ENCODE measurements at places on chromosomes 5 and 9.

DNA sequence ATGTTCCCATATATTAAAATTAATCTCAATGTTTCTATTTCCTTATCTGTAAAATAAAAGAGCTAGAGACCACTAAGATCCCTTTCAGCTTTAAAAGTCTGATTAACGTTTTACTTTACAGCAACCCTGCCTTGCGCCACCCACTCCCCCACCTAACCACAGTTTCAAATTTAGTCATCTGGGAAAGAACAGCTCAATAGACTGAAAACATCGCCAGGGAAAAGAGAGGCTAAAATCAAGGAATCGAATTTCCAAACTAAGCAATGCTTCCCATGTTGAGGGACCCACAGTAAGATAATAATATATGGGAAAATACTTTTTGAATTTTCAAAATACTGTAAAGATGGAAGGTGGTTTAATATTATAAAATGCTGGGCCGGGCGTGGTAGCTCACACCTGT, 6.6 kb downstream of the SAXO1 start:
- H3K27me3 ChIP-seq, result no peaks in the 10 kb centered on the region
- H3K4me3 ChIP-seq, result no peak overlapping the region
- no peak for DNase-seq
- H3K27ac ChIP-seq, result no peak overlapping the region

- H3K4me3 ChIP-seq, result no peak overlapping the region
- peaks cover 2% of the 10 kb centered on the region for H3K4me1 ChIP-seq
- H3K27ac ChIP-seq, result no peak overlapping the region
- H3K27me3 ChIP-seq, result no peaks in the 10 kb centered on the region
- no peak for DNase-seq
Measured at GRCh38 chr9:34334916-34335315, 5.5 kb downstream of the NUDT2 start.

DNA sequence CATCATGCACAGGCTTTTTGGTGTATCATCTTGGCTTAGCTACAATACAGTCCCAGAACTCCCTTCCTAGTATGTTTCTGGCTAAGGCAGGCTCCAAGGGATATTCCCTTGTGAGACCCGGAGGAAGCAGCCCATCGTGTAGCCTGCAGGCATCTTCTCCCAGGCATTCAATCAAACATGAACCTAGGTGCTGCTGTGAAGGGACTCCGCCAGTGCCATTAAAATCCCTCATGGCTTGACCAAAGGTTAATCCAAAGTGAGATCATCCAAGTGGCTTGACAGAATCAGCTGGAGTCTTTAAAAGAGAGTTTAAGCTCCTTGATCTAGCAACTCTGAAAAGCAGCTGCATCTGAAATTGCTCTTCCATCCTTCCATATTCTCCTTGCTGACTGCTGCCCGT, 333.9 kb downstream of the DIRAS2 start:
- no peaks in the 10 kb centered on the region for H3K36me3 ChIP-seq
- DNase-seq, result no peak
- H3K27me3 ChIP-seq, result no peaks in the 10 kb centered on the region
- no peak overlapping the region for H3K27ac ChIP-seq
- no peaks in the 10 kb centered on the region for H3K4me1 ChIP-seq
- no peak overlapping the region for H3K4me3 ChIP-seq

GRCh38 chr5:80925931-80926330, 34.2 kb upstream of the RASGRF2 start:
- H3K4me1 ChIP-seq, result peaks cover 2% of the 10 kb centered on the region
- DNase-seq, result no peak
- H3K27me3 ChIP-seq, result no peaks in the 10 kb centered on the region
- H3K36me3 ChIP-seq, result no peaks in the 10 kb centered on the region

- H3K36me3 ChIP-seq, result no peaks in the 10 kb centered on the region
- H3K4me1 ChIP-seq, result no peaks in the 10 kb centered on the region
- H3K27me3 ChIP-seq, result no peaks in the 10 kb centered on the region
- no peak for DNase-seq
- no peak overlapping the region for H3K27ac ChIP-seq
Measured at GRCh38 chr5:163877865-163878264, 372.4 kb downstream of the MAT2B start.

DNA sequence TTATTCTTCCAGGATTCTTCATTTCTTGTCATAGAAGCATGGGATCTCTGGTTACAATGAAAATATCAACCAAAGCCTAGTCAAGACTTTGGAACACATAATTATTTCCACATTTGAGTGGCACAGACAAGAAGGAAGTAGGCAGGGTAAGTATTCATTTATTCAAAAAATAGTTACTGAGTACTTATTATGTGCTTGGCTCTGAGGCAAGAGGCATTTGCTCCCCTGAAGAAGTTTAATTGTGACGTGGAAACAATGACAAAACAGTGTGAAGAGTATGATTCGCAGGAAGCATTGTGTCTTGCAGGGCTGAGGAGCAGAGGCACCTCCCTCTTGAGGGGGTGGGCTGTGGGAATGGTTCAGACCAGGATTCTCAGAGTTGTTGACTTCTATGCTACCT, 45.0 kb upstream of the TNFSF15 start:
- no peaks in the 10 kb centered on the region for H3K4me1 ChIP-seq
- H3K27me3 ChIP-seq, result no peaks in the 10 kb centered on the region
- H3K36me3 ChIP-seq, result no peaks in the 10 kb centered on the region
- no peak overlapping the region for H3K27ac ChIP-seq

GRCh38 chr9:95181835-95182234, 135.7 kb downstream of the FANCC start:
- peaks cover 3% of the 10 kb centered on the region for H3K36me3 ChIP-seq
- H3K4me3 ChIP-seq, result no peak overlapping the region
- no peak overlapping the region for H3K27ac ChIP-seq
- DNase-seq, result no peak
- no peaks in the 10 kb centered on the region for H3K4me1 ChIP-seq
- H3K27me3 ChIP-seq, result no peaks in the 10 kb centered on the region

GRCh38 chr5:121121786-121122185, 657.7 kb downstream of the PRR16 start:
- no peak overlapping the region for H3K27ac ChIP-seq
- no peak for DNase-seq
- H3K36me3 ChIP-seq, result no peaks in the 10 kb centered on the region
- no peaks in the 10 kb centered on the region for H3K27me3 ChIP-seq
- H3K4me3 ChIP-seq, result no peak overlapping the region

GRCh38 chr9:113912816-113913215, 36.7 kb downstream of the ZNF618 start:
- no peaks in the 10 kb centered on the region for H3K27me3 ChIP-seq
- H3K4me1 ChIP-seq, result no peaks in the 10 kb centered on the region
- H3K4me3 ChIP-seq, result no peak overlapping the region
- no peak for DNase-seq
- no peak overlapping the region for H3K27ac ChIP-seq
- H3K36me3 ChIP-seq, result no peaks in the 10 kb centered on the region

Data from thymus (tissue), 14 donors.